ENCODE measurements at places on chromosomes 3 and 15. TPM values are rescaled to one million over a fixed set of nuclear protein-coding genes. Genes with fewer than 3 reads are reported as not detected.
A peak's percentile ranks its signal among the peaks of the same experiment; 100 is the strongest.

DNA sequence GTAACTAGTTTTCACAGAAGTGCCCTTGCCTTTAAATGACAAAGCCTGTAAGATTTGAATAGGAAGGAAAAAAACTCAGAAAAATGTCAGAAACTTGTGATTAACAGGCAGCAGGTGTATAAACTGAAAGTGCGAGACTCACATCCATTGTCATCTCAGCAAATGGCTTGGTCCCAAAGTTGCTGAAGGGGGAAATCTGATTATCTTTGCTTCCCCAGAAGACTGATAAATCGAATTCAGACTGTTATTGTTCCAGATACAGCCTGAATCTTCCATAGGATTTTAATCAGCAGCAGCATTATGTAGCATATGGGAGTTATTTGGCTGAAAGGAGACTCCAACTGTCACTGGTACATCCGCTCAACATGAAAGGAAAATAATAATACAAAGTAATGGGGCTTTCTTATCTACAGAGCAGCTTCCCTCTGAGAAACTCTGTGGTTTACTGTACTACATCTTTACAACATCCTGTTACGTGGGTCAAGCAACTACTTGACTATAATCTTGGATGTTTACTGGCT lies 550.4 kb upstream of the CCDC54 start:
- no peak for DNase-seq
- no peaks in the 10 kb centered on the region for H3K27me3 ChIP-seq
- no peaks in the 10 kb centered on the region for H3K4me1 ChIP-seq
- H3K27ac ChIP-seq, result no peak overlapping the region
- no peak overlapping the region for H3K4me3 ChIP-seq

DNA sequence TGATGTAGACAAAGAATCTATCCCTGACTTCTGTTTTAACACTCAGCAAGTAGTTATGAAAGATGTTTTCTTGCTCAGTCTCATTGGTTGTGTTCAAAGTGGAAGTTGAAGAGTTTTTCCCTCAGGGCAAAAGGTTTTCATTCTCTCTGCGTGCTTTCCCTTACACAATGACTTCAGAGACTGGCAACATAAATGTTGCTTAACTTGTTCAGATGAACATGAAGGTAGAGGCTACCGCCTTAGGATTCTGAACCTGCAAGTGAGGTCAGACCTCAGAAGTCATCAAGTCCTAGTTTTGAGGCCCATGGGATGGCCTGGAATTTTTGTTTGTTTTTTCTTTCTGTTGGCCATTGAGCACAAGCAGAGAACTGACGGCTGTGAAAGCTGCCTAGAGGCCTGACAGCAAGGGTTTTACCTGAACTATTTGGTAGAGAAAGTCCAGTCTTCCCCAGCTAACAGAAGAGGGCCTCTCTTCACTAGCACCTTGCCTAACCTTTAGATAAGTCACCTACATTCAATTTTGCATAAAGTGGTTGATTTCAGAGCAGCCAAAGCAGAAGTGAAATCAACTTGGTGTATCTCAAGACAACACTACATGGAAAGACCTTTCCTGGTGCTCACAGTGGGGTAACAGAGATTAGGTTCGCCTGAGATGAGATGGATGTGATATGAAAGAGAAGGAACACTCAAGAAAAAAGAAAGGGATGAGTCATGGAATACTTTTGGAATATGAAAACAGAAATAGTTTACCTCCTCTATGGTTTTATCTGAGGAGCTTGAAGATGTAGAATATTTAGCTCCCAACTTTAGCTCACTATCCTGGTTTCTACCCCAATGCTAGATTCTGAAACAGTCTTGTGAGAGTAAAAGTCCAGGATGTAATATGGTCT lies 53.6 kb upstream of the AP4E1 start:
- no peaks in the 10 kb centered on the region for H3K36me3 ChIP-seq
- H3K4me1 ChIP-seq, result no peaks in the 10 kb centered on the region
- DNase-seq, result no peak
- no peaks in the 10 kb centered on the region for H3K27me3 ChIP-seq

Gene LYZL4
- total RNA-seq, result not detected

DNA sequence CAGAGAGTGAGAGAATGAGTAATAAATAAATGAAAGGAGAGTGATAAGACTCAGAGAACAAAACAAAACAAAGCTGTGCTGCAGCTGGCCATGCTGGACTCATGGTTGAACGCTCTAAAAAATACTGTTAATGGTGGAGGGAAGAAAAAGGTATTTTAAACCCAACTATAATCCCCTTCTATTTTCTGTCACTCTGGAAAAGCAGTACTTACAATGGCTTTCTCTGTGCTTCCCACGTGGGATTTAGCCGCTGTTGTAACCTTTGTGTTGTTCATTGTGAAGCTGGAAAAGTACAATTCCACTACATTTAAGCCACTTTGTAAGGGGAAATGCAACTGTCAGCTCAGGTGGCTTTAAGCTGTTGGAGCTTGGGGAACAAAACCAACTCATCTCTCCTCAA lies 917.7 kb downstream of the IGSF11 start:
- H3K4me1 ChIP-seq, result no peaks in the 10 kb centered on the region
- no peak for DNase-seq
- H3K27me3 ChIP-seq, result no peaks in the 10 kb centered on the region
- H3K27ac ChIP-seq, result no peak overlapping the region
- H3K36me3 ChIP-seq, result no peaks in the 10 kb centered on the region

DNA sequence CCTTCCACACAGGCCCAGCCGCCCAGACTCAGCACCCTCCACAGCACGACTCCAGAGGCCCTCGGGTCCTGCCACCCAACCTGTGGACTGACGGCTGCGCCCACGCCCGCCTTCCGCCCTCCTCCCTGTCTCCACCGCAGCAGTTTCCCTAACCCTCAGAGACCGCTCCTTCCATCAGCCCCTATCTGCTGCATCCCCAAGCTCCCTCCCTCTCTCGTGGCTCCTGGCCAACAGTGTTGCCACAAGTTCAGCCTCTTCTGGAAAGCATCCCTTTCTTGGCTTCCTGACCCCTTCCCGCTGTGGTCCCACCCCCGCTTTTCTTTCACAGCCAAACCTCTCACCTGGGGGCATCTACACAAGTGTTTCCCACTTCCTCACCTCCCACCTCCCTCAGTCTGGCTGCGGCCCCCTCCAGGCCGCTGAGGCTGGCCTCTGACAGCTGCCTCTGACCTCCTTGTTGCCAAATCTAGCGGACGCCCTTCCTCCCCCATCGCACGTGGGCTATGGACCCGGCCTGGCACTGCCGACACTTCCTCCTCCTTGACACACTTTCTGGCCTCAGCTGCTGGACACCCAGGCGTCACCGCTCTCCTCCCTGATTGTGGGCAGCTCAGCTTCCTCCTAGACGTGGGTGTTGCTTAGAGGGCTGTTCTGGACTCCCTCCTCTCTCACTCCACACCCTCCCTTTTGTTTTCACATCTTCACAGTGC lies 168.8 kb upstream of the TLE3 start:
- DNase-seq, result peak; percentile 89
- peak overlapping the region; percentile 42 for H3K27ac ChIP-seq
- no peak overlapping the region for H3K4me3 ChIP-seq
- H3K36me3 ChIP-seq, result no peaks in the 10 kb centered on the region
- no peaks in the 10 kb centered on the region for H3K27me3 ChIP-seq
- H3K4me1 ChIP-seq, result peaks cover 28% of the 10 kb centered on the region

DNA sequence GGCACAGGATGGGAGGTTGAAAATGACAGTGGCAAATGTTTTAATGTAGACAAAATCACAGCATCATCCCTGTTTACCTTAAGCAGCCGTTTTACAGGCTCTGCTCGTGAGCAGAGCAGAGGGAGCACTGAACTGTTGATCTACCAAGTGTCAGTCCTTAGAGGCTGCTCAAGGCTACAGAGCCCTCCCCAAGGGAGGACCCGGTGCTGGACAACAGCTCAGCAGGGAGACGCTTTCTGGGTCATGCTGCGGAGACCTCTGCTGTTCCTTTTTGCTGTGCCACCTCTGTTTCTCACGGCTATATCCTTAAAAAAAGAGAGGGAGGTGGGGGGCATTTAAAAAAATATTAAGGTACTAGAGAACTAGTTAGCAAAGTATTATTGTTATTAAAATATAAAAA lies 400.2 kb downstream of the GABRB3 start:
- H3K4me3 ChIP-seq, result no peak overlapping the region
- DNase-seq, result no peak
- no peaks in the 10 kb centered on the region for H3K4me1 ChIP-seq
- H3K27me3 ChIP-seq, result no peaks in the 10 kb centered on the region
- H3K27ac ChIP-seq, result no peak overlapping the region

Gene CSTA
- not detected for total RNA-seq

GRCh38 chr3:69445024-69445423 lies 59.1 kb upstream of the FRMD4B start:
- no peaks in the 10 kb centered on the region for H3K36me3 ChIP-seq
- no peak for DNase-seq
- no peaks in the 10 kb centered on the region for H3K4me1 ChIP-seq
- H3K27me3 ChIP-seq, result no peaks in the 10 kb centered on the region

Gene GOLGB1
- total RNA-seq, result 52.8 TPM

DNA sequence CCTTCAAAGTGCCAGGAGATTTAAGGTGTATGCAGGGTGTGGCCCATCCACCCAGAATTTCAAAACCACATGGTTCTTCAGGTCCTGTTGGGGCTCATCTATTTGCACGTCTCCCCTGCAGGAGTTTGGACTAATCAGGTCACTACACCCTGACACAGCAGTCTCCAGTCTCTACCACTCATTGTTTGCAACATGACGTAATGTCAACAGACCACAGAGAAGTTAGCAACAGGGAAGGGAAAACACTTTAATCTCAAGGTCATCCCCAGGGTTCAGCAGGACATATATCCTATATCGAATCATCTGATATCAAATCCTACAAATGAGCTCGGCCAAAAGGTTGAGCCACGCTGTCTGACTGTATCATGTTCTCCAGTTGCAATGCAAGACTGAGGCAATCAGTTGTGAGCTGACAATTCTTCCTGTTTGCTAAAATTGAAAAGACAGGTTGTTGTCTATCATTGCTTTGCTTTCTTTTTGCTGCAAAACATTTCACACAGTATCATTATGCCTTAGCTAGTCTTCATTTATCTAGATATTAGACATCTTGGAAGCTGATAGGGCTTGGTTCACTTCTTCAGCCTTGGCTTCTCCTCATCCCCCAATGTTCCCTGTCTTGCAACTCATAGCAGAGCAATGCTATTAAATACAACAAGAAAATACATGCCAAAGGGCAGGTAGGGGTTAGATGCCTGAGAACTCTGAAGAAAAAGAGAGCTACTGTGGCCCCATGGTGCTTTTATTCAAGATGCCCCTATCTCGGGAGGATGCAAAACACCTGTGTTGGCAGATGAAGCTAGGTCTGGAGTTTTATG lies 13.4 kb upstream of the LEKR1 start:
- H3K27ac ChIP-seq, result no peak overlapping the region
- H3K4me1 ChIP-seq, result no peaks in the 10 kb centered on the region
- H3K27me3 ChIP-seq, result no peaks in the 10 kb centered on the region
- no peak overlapping the region for H3K4me3 ChIP-seq

GRCh38 chr3:105397974-105398373 lies 31.3 kb downstream of the ALCAM start:
- H3K27me3 ChIP-seq, result no peaks in the 10 kb centered on the region
- no peak overlapping the region for H3K27ac ChIP-seq
- DNase-seq, result no peak
- H3K36me3 ChIP-seq, result no peaks in the 10 kb centered on the region
- H3K4me1 ChIP-seq, result no peaks in the 10 kb centered on the region

Gene TTLL13
- total RNA-seq, result not detected

All from uterus (tissue), 4 donors.